ENCODE measurements at places on chromosomes 7 and 10.

DNA sequence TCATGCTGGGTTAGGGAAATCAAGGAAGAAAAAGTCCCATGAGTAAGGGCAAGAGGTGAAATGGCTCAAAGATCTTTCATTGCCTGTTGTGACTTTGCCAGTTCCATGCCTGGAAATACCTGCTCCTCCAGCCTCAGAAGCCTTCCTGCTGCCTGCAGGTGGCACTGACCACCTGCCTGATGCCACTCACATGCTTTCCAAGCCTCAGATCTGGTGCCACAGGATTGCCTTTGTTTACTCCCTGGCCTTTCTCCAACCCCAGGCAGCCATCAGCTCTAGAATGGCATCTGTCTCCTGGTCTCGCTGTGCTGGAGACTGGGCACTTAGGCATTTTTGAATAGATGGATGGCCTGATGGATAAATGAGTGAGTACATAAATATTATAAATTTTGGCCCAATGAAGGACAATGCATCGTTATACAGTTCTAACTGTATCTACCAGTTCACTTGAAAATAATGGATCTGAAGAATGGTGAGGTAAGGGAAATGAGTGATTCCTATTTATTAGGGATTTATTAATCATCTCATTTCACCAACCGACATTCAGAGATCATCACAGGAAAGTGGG is 657.2 kb downstream of the INHBA start:
- no peak for DNase-seq

- no peak for DNase-seq
Observed at GRCh38 chr7:29345590-29345989, 151.0 kb downstream of the CHN2 start.

- no peak for DNase-seq
Observed at GRCh38 chr7:66523409-66523808, 105.3 kb upstream of the KCTD7 start.

GRCh38 chr7:27104341-27105058 is 2.0 kb upstream of the HOXA2 start:
- no peak for DNase-seq

DNA sequence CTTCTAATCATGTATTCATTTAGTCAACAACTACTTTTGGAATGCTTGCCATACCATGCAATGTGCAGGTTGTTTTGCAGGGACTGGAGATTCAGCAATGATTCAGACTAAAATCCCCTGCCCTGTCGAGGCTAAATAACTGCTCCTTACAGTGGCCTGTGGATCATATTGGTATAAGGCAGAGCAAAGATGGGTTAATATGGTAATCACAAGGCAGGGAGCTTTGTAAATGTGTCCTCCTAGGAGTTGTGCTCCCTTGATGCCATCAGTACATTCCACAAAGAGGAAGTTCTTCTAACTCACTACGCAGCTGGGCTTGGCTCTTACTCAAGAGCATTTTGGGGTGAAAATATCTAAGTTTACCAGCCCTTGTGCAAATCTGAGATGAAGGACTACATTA is 614 bp upstream of the IFIT2 start:
- no peak for DNase-seq

- DNase-seq = no peak
Observed at GRCh38 chr10:61804414-61804813, 97.1 kb upstream of the ARID5B start.

GRCh38 chr7:16702441-16702840 is 51.1 kb upstream of the TSPAN13 start:
- no peak for DNase-seq

DNA sequence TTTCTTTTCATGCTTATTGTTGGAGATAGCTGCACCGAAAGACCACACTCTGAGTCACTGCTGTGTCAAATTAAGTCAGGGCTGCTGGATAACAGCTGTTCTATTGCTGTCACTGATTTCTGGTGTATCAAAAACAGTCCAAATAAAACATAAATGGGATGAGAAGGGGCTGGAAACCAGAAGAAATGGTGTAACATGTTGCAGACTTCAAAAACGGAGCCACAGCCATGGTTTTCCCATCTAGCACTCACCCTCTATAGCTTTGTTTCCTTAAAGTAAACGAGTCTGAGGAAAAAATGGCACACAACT is 103.3 kb upstream of the DIP2C start:
- DNase-seq = no peak

GRCh38 chr10:10141782-10142382 is 875.8 kb upstream of the CELF2 start:
- DNase-seq = no peak

- DNase-seq = no peak
Observed at GRCh38 chr7:25537662-25538375, 309.5 kb upstream of the NPVF start.

- DNase-seq = no peak
Observed at GRCh38 chr10:930625-931325, 730 bp downstream of the LARP4B start.

DNA sequence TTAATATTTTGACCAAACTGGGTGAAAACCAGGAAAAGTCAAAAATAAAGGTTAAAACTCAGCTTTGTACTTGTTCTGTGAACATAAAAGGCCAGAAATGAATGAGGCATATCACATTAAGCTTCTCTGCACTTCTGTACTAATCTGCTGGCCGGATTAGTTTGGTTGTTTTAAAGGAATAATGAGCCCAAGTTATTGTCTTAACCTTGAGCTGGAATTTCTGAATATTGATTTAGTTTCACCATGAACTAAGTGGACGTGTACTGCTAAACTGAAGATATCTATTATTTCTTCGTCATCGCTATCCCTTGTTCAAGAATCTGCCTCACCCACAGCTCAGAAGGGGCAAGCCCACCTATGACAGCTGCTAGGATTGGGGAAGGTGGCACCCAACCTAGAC is 101.1 kb upstream of the FRMD4A start:
- DNase-seq = no peak

DNA sequence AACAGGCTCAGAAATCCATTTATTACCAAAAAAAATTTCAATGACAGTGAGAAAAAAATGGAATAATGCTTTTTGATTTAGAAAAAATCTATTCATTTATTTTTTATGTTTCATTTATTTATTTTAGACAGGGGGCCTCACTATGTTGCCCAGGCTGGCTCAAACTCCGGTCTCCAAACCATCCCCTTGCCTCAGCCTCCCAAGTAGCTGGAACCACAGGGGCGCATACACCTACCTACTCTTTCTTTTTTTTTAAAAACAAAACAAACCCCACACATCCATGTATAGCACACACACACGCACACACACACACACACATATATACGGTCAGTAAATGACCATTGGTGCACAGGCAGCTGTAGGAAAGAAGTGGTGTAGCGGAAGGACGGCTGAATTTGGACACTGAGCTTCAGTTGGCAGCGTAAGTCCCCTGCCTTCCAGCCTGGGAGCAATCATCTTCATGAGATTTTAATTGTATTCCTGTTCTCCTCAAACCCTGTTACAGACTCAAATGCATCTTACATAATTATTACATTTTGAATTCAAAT is 28.8 kb downstream of the ARL4A start:
- no peak for DNase-seq

- DNase-seq = no peak
Observed at GRCh38 chr10:74934100-74934812, 107.9 kb downstream of the KAT6B start.

GRCh38 chr10:69807122-69807521 is 5.4 kb downstream of the COL13A1 start:
- no peak for DNase-seq

DNA sequence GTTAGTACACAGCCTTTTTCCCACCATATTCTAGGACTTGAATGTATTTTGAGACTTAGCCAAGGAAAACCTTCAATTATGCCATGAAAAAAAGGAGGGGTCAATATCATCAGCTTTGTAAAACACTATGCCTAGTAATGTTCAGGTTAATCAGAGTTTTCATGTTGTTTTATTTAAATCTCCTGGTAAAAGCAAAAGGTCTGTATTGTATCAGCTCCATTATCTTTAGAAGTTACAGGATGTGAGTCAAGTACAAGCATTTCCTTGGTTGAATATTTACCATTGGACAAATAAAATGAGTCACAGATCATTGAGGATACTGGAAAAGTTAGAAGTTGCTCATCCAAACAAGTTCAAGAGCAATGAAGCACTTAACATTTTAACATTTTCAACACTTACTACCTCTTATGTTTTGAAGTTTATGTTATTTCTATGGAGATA is 89.9 kb upstream of the CAPZA2 start:
- DNase-seq = no peak

GRCh38 chr7:81420526-81421226 is 349.2 kb downstream of the HGF start:
- no peak for DNase-seq

DNA sequence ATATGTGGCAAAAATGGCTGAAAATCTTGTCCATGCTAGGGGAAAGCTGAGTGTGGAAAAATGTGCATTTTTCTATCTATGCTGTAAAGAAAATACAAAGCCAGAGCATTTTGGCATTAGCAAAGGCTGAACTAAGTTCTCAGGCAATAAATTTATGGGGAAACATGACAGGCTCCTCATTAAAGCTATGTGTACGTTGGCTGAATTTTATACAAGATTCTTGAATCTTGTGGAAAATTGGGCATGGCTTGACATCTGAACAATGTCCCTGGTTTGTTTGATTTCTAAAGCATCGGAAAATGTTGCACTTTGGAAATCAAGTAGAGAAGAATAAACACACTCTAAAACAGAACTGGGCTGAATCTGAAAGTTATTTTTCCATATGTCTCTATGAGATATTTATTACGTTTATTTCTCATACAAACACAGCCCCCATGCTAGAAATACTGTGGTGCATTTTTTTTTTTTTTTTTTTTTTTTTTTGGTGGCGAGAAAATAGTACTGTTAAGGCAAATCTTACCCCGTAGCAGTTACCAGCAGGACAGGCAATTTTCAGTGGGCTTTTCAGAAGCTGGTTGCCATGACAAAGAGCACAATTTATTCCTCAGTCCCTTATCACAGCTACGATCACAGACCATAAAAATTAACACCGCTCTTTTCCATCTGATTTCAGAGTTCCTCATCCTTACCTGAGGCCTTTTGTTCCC is 16.9 kb downstream of the CPA1 start:
- no peak for DNase-seq

DNA sequence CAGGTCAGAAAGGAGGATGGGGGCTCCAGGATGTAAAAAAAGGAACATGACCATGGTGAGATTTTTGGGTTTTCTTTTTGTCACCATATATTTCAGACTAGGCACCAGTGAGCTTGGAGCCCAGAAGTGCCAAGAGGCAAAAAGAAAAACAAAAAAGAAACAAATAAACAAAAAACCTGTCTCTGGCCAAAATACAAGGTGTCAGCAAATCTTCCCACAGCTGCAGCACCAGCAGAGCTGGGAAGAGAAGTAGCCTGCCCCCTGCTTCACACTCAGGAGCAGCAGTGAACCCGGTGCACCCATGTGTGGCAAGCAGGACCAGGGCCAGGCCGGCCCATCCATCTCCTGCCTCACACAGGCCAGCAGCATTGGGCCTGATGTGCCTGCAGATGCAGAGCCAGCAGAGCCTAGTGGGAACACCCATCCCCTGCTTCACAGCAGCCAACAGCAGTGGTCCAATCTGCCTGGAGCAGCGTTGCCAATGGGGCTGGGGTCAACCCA is 34.7 kb upstream of the C10orf71 start:
- no peak for DNase-seq

DNA sequence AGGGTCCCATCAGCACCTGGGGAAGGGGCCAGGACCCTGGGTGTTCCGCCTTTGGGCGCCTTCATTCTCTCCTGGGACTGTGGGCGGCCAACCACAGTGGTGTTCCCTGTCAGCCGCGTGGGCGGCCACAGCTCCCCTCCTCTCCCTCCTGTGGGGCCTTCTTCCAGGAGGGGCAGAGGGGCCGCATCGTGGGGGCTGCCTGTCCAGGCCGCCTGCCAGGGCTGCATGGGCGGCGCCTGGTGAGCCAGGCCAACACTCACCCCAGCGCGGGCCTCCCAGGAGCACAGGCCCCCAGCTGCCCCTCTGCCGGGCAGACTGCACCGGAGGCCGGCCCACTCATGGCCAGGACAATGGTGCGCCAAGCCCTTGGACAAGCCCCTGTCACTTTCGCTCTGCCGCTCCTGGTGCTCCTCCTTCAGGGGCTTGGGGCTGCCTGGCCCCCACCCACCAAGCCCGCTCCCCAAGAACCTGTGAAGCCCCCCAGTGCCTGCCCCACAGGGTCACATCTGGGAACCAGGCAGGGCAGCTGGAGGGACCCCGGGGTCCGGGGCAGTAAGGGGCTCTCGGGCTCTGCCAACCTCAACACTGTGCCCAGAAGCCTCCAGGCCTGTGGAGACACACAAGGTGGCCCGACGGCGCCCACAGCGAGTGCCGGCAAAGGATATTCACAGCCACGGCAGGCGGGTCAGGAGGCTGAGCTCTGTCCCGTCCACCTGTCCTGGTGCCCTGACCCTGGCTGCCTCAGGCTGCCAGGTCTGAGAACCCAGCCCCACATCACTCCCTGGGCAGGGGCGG is 42.8 kb downstream of the AP5Z1 start:
- DNase-seq = no peak

DNA sequence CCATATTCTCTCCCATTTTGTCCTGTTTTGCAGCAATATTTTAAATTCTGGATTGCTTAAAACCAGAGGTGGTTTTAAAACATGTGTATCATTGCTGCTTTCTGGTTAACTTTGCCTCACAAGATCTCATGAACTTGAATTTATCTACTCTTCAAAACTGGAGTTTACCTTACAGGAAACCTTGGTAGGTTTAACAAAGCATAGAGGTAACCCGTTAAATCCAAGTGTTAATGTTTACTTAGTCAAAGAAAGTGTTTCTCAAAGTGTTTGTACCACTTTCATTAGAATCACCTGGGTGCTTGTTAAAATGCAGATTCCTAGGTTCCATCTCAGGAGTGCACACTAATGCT is 44.0 kb upstream of the VDAC2 start:
- no peak for DNase-seq

GRCh38 chr7:43769281-43769680 is 10.8 kb downstream of the BLVRA start:
- no peak for DNase-seq

DNA sequence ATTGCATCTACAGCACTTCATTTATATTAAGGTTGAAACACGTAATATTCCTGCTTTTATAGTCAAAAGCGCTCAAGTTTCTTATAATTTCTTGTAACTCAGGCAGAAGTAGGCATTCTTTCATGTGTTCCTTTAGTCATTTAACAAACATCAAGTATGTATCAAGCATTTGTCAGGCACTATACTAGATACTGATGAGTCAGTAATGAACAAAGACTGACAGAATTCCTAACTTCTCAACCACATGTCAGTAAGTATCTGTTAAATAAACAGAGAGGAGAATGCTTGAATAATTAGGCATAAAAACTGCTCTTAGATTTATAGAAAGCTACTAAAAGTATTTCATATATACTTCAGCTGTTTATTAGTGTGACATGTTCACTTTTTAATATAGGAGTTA is 9.9 kb downstream of the CRPPA start:
- DNase-seq = no peak

- DNase-seq = no peak
Observed at GRCh38 chr10:4329225-4329624, 496.8 kb upstream of the AKR1E2 start.

DNA sequence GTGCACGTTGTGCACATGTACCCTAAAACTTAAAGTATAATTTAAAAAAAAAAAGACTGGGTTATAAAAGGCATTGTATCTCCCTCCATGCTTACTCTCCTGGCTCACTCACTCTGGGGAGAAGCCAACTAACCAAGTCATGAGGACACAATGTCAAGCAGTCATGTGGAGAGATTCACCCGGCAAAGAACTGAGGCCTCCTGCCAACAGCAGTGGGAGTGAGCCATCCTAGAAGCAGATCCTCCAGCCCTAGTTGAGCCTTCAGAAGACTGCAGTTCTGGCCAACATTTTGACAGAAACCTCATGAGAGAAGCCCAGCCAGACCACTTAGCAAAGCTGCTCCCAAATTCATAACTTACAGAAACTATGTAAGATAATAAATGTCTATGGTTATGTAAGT is 521.7 kb upstream of the FZD8 start:
- DNase-seq = no peak

- DNase-seq = no peak
Observed at GRCh38 chr7:124688991-124689390, 76.6 kb downstream of the GPR37 start.
